ENCODE measurements at places on chromosomes 6 and 20.

DNA sequence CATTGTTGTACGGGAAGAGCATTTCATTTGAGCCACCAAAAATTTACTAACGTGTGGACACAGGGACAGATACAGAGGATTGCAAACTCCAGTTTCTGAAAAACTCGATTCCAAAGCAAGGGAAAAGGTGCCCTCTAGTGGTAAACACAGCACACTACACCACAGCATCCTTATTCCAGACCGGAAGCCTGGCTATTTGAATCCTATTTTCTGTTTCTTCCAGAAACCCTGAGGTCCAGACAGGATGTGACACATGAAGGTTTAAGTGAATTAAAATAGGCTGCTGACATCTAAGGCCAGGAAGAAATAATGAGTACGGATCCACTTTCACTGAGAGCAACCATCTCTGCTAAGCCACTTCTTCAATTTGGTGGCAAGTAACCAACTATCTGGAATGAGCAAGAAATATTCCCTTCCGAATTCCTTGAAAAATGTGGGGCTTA, 31.8 kb upstream of the GMPR start:
- DNase-seq: no peak

DNA sequence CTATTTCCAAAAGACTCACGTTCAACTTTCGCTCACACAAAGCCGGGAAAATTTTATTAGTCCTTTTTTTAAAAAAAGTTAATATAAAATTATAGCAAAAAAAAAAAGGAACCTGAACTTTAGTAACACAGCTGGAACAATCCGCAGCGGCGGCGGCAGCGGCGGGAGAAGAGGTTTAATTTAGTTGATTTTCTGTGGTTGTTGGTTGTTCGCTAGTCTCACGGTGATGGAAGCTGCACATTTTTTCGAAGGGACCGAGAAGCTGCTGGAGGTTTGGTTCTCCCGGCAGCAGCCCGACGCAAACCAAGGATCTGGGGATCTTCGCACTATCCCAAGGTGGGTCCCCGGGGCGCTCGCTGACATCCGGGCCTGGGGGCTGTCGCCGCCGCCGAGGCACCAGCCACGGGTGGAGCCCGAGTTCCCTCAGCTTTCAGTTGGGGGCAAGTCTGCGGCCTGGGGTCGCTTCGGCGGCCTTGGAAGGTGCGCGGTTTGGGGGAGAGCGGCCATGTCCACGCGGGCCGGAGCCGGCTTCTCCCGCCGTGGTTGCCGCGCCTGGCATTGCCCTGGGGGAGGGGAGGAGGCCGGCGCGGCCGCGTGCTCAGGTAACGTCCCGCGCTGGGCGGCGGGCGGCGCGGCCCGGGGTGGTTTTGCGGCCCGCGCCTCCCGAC, 429 bp downstream of the AMD1 start:
- no peak for DNase-seq

DNA sequence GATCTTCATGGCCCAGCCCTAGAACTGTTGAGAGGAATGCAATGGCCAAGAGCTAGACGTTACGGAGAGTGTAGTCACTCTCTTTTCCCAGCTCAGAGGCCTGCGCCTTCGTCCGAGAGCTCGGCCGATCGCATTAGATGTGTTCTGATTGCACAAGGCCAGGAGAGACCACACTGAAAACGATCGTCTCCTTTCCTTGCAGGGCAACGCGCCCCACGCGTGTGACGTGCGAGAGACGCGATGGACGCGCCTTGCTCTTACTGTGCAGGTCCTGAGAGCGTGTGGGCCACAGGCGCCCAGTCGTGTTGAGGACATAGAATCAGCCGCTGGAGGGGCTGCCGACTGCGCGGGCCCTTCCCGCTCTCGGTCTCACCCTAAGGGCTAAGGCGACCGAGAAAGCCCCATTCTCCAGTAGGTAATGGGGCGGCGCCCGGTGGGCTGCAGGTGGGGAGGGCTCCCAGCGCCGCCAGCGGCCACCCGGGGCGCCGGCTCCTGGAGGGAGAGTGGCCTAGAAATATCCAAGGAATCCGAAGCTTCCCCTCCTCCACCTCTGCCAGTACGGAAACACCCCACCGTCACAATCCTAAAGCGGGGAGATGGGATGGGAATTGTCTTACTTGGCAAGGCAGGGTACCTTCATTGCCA, 26.9 kb downstream of the TFAP2B start:
- DNase-seq: no peak

- no peak for DNase-seq
Measured at GRCh38 chr6:37566111-37566949, 66.6 kb upstream of the CCDC167 start.

- DNase-seq: no peak
Measured at GRCh38 chr6:106309766-106310373, 15.7 kb downstream of the ATG5 start.

- DNase-seq: no peak
Measured at GRCh38 chr6:137166247-137167098, 7.0 kb downstream of the IL22RA2 start.

GRCh38 chr20:13139459-13140150, 81.5 kb upstream of the ISM1 start:
- no peak for DNase-seq

- no peak for DNase-seq
Measured at GRCh38 chr6:33720998-33721397, 9.5 kb upstream of the UQCC2 start.

DNA sequence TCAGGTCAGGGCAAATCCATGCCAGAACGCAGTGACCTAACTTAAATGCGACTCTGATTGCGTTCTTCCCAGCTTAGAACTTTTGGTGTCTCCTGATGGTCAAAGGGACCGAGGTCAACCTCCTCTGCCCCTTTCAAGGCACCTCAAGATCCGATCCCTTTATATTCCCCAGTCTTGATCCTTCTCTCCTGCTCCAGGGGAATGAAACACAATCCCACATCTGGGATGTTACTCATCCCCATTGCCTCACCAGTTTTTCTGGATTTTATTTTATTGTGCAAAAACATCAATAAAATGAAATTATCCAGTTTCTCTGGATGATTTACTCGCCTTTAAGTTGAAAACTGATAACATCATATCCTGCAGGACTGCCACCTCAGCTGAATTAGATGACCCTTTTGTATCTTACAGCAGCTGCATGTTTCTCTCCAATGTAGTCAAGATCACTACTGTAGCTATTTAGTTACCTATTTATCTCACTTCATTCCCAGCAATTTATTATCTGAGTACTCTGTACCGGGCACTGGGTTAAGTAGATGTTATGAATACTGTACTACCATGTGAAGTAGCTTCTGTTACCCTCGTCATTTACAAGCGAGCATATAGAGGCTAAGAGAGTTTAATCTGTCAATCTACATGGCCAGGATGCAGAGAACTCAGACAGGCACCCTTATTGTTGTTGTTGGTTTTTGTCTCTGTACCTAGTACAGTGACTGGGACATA, 44.0 kb downstream of the IRAK1BP1 start:
- DNase-seq: no peak

DNA sequence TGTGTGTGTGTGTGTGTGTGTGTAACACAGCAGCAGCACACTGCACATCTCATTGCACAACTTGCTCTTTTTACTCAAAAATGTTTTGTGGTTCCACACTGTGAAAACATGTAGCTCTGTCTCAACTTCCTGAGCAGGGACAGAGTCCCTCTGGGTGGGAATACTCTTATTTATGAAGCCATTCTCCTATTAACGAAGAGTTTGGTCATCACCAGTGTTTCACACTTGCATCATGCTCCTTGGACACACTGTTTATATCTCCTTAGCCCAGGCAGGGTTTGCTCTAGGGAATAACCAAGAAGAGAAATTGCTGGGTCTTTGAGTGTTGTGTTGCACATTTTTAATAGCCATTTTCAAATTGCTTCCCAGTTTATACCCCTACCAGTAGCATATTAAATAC, 53.6 kb downstream of the ZNF831 start:
- no peak for DNase-seq

- DNase-seq: no peak
Measured at GRCh38 chr6:142898927-142899895, 45.8 kb downstream of the HIVEP2 start.

DNA sequence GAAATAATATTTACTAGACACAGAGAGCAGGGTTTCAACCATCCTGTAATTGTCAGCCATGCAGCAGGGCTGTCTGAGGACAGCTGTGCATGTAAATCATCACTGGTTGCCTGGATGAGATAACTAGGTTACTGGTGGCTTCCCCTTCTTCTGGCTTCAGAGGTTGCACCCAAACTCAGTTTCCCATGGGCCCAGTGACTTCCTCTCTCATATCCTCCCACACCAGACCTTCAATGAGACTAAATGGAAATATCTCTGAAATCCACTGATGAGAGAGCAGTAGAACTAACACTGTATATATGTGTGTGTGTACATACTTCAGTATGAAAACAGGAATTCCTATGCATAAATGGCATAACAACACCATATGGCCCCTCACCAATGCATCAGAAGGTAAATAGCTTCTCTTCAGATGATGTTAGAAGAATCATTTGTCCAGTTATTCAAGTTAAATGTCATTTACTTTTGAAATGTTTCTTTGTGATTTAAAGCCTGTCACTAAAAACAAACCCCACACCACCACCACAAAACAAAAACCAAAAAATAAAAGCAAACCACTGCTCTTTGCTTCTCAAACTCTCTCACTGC, 51.0 kb upstream of the IL20RA start:
- DNase-seq: no peak

DNA sequence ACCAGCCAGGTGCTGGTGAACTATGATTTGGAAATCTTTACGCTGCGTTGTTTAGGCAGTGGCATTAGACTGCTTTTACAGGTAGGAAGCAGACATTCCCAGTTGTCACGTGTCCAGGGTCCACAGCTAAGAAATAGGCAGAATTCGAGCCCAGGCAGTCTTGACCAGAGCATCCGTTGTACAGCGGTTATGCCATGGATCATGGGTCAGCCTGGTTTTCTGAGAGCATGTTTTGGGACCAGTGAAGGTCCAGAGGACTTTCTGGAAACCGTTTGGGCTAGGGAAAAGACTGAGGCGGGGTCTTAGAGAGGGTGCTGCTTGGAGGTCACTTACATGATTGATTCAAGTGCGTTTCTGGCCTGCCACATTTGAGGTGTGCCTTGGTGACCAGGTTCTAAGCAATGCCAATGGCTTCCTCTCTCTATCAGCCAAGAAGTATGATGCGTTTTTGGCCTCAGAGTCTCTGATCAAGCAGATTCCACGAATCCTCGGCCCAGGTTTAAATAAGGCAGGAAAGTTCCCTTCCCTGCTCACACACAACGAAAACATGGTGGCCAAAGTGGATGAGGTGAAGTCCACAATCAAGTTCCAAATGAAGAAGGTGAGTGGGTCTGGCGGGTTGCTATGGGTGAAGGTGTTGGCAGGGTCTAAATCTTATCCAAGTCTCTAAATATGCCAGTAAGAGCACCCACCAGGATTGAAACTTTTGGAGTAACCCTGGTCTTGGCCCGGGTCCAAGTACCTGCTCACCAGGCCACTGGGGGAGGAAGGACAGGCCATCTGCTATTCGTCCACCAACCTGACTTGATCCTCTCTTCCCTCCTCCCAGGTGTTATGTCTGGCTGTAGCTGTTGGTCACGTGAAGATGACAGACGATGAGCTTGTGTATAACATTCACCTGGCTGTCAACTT, 1.8 kb downstream of the RPL10A start:
- no peak for DNase-seq

GRCh38 chr6:166977621-166978525, 21.3 kb upstream of the CEP43 start:
- DNase-seq: no peak

DNA sequence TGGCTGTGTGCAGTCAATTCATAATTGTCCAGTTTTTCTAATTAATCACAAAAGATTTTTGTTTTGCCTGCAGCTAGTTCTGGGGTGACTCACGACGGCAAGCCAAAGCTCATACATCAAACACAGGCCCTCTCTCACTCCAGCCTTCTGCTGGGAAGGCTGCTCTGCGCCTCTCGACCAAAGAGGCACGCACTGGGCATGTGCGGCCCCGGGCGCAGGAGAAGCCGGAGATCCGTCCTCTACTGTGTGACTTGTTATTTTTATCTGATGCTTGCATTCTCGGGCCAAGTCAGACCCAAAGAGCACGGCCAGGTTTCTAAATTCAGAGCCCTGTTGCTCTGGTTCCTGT, 98.5 kb downstream of the TFAP2A start:
- DNase-seq: no peak

- DNase-seq: no peak
Measured at GRCh38 chr20:50347284-50348063, 156.8 kb downstream of the CEBPB start.

DNA sequence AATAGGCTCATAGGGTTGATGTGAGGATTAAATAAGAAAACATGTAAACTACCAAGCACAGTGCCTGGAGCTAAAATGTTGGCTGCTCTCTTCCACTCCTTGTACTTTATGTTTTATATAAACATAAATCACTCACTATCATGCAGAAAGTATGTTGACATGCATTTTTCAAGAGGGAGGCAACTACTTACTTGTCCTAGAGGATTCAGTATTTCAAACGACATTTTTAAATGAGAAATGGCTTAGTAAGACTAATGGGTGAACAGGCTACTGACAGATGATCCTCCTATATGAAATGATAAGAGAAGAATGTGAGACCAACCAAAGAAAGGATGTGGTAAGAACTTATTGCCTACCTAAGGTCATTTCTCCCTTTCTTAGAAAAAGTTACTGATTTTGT, 21.0 kb downstream of the LATS1 start:
- no peak for DNase-seq

GRCh38 chr6:156840606-156841005, 63.4 kb downstream of the ARID1B start:
- DNase-seq: no peak

DNA sequence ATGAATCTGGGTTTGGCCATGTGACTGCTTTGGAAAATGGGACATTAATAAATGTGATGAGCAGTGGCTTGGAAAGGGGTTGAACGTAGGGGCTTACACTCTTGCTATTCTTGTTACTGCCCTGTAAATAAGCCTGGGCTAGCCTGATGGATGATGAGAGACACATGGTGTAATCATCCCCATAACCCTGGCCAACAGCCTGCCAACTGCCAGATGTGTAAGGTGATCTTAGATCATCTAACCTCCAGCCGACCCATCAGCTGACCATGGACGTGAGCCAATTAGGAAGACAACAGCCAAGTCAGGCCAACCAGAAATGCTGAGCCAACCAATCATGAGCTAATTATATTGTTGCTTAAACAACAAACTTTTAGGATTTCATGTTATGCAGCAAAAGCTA, 25.2 kb downstream of the FBXO30 start:
- DNase-seq: no peak

DNA sequence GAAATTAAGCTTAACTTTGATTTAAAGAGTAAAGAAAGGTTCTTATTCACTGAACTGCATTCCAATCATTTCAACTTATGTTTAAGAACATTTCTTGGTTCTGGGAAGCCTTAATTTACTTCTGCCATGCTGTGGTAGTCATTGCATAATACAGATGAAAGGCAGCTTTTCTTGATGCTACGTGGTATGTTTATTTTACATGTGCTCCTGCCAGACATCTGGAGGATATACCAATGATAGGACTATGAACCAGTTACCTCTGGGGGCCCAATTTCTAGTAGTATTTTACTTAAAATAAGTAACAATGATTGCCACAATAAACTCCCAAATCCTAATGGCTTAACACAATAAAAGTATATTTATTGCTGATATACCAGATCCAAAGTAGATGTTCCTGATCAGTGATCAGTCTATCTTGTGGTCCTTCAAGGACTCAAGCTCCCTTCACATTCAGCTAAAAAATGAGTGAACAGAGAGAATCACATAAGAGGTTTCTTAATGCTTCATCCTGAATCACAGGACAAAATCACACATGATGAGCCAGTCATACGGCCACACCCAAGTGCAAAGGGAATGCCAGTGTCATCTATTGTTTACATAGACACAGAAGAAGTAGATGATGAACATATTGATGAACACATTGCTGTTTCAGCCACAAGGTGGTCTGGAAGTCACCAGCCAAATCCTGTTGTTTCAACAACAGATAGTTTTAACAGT, 56.5 kb upstream of the CCN2 start:
- no peak for DNase-seq

GRCh38 chr6:148389086-148389485, 46.4 kb downstream of the SASH1 start:
- DNase-seq: no peak

Data from esophagus squamous epithelium (tissue), 5 donors.